Astrocyte (in vitro differentiated cells and primary cell): ENCODE measurements at places on chromosomes 3 and 15.
A peak's percentile ranks its signal among the peaks of the same experiment; 100 is the strongest.

GRCh38 chr15:100502651-100503050, 26.1 kb downstream of the CERS3 start:
- no peak for DNase-seq

- peak; percentile 51 for DNase-seq
Measured at GRCh38 chr3:25428789-25429335, 799 bp downstream of the RARB start.

- DNase-seq, result no peak
Measured at GRCh38 chr3:116678853-116679252, 30.7 kb upstream of the TUSC7 start.

DNA sequence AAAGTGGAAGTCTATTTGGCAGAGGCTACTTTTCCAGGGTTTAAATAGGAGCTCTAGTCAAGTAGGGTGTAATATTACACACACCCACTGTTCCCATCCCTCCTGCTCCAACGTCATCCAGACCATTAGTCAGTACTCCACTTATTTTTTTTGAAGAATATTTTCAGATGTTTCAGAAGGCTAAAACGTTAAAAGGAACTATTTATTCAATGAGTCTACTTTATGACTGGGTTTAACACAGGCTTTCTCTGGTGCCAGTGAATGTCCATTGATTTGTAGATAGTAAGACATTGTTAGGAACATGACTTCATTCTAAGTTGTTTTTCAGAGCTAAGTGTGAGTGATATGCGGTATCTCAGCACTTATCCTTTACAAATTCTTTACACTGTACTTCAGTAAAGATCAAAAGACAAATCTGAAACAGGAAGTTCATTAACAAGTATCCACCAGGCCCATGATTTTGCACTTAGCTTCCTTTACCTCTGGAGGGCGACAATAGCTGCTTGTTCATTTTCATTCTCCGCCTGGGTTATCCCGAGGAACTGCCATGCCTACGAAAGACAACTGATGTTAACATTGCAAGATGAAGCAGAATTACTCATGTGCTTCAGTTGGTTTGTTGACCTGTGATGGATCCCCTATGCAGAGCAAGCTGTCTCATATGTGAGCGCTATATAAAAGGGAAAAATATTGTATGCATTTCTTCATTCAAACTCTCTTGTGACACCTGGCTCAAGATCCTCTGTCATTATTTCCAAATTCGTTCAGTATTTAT, 158.7 kb downstream of the USP13 start:
- peak; percentile 83 for DNase-seq

DNA sequence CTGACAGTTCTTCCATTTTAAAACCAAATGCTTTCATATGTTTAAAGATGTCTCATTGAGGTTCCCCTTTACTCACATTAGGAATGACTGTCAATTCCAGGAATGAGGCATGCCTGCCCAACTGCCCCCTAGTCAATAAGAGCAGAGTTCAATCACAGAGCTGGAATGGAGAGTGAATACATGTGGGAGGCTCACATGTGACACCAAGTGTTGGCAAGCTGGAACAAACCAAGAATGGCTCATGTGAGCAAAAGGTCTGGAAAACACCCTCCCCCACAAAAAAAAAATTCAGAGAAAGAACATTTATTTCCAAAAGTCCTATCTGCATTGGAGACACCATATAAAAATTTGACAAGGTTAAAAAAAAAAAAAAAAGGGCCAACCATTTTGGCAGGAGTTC, 3.7 kb downstream of the PBRM1 start:
- peak; percentile 75 for DNase-seq

DNA sequence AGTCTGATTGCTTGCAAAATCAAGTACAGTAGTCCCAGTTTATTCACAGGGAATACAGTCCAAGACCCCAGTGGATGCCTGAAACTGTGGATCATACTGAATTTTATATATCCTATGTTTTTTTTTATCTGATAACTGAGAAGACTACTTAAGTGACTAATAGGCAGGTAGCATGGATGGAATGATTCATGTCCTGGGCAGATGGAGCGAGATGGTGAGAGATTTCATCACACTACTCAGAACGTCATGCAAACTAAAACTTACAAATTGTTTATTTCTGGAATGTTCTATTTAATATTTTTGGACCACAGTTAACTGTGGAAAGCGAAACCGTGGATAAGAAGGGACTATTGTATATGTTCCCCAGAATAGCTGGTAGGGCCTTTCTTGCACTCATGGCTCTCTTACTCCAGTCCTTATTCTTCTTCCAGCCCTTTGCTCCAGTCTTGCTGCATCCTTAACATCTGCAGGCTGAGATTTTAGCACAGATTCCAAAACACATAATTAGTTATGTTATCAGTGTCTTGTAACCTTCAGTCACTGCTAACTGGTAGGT, 290.0 kb downstream of the ADAMTSL3 start:
- no peak for DNase-seq
